ENCODE measurements at places on chromosomes 12 and 14.

GRCh38 chr12:953776-954175, 4.3 kb upstream of the RAD52 start:
- DNase-seq, result no peak

DNA sequence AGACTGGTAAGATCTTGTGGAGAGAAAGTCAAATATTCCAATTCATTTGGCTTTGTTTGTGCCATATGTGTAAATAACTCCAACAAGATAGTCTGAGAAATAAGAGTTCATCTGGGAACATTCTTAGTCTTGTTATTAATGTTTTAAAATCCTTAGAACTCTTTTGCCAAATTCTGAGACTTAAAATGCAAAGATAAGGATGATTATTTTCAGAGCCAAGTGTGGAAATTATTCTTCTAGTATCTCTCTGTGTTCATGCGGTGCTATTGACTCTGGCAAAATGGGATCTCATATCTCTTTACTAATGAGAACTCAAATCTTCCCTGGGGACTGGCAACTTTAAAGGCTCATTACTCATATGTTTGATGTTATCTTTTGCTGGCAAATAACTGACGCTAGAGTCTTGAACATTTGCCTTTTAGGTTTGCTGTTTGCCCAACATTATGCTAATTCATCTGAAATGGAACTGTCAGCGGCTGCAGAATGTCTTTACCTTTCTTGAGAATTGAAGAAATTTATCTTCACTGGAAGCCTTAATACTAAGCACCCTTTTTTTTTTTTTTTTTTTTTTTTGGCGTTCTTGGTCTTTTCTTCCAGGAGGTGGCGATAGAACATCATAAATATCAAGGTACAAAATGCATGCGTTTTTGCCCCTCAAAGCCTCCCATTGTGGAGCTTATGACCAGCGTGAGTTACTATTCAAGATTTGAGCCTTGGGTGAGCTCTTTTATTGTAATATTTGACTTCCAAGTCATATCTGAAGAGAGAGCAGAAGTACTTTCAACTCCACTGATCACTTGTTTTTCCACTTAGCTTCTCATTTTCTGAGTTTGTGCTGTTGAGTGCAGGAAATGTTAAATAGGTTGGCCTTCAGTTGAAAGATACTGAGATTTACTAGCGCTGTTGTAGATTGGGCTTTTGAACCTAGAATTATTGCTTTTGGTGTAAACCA, 86.5 kb downstream of the CAND1 start:
- no peak for DNase-seq

- DNase-seq, result no peak
Measured at GRCh38 chr12:14403711-14404196, 38.3 kb downstream of the ATF7IP start.

- DNase-seq, result no peak
Measured at GRCh38 chr14:59297071-59297776, 108.8 kb downstream of the DAAM1 start.

DNA sequence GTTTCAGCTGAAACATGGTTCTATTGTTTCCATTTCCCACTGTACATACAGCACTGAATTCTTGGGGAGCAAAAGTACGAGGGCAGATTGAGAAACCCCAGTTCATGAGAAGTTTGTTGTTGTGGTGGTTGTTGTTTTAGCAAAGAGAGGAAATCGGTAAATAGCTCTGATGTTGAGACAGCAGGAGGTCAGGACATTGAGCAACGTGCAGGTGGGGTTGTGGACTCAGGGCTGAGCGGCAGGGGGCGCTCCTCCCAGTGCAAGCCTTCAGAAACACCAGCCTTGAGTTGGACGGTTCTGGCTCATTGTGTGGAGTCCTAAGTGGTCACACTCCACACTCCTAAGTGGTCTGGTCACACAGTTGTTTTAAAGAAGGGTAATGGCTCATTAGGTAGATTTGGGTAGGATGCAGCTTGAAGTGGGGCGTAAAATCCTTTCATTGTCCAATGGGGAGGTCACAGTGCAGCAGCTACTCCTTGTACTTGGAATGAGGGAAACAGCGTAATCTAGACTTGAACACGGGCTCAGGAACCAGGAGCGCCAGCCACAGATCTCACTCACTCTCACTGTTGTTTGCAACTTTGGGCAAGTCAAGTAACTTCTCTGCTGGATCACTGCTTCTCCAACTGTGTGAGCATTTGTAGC, 14.5 kb upstream of the PWP1 start:
- DNase-seq, result no peak

DNA sequence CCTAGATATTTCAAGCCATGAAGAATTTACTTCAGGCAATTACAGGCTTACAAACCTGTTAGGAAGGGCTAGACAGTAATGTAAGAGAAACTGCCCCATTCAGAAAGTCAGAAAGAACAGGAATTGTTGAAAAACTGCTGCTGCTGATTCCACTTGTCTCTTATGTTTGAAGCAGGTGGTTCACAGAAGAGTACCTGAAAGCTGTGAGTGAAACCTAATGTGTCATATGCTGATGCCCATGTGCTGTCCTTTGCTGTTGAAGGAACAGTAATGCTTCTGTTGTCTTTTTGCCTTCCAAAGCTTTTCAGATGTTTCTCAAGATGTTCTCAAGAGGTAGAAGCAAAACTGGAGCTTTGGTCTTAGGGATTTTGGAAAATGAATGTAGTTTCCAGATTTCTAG, 39.0 kb downstream of the MNAT1 start:
- no peak for DNase-seq

GRCh38 chr12:28570811-28571210, 380.6 kb downstream of the CCDC91 start:
- no peak for DNase-seq

GRCh38 chr14:35963209-35963608, 137.1 kb downstream of the BRMS1L start:
- DNase-seq, result no peak

GRCh38 chr14:35405304-35405996, 901 bp upstream of the NFKBIA start:
- no peak for DNase-seq

DNA sequence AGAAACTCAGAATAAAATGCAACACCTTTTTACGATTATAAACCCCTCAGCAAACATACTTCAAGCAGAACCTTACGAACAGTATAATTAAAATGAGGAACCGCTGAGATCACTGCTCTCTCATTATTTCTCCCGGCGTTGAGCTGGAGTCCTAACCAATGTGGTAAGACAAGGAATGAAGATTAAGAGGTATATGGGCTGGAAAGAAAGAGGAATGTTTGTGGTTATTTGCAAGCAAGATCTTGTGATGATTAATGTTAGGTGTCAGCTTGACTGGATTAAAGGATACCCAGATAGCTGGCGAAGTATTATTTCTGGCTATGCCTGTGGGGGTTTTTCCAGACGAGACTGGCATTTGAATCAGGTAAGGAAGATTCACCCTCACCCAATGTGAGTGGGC, 10.3 kb upstream of the ZNF84 start:
- DNase-seq, result no peak

GRCh38 chr14:58987591-58987990, 200.9 kb upstream of the DAAM1 start:
- no peak for DNase-seq

- DNase-seq, result no peak
Measured at GRCh38 chr12:3655328-3655900, 97.5 kb downstream of the CRACR2A start.

DNA sequence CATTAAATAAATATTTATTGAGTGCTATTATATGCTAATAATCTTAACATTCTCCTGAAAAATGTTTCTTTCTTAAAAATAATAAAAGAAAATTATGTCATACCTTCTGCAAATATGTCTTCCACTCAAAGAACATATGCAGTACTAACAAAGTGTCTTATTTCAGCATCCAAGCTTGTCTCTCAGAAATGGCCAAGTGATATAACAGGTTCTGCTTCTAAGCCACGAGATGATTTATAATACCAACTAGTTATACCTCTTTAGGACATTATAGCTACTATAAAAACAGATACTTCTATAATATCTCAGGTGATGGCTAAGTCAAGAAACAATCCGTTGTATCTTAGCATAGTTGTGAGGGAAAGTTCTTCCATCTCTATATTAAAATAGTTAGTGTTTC, 128.1 kb upstream of the ARID2 start:
- DNase-seq, result no peak

DNA sequence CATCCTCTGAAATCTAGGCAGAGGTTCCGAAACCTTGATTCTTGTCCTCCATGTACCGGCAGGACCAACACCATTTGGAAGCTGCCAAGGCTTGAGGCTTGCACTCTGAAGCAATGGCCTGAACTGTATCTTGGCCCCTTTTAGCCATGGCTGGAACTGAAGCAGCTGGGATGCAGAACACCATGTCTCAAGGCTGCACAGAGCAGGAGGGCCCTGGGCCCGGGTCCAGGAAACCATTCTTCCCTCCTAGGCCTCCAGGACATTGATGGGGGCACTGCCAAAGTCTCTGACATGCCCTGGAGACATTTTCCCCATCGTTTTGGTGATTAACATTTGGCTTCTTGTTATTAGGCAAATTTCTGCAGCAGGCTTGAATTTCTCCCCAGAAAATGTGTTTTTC, 198.7 kb downstream of the EFCAB11 start:
- no peak for DNase-seq

DNA sequence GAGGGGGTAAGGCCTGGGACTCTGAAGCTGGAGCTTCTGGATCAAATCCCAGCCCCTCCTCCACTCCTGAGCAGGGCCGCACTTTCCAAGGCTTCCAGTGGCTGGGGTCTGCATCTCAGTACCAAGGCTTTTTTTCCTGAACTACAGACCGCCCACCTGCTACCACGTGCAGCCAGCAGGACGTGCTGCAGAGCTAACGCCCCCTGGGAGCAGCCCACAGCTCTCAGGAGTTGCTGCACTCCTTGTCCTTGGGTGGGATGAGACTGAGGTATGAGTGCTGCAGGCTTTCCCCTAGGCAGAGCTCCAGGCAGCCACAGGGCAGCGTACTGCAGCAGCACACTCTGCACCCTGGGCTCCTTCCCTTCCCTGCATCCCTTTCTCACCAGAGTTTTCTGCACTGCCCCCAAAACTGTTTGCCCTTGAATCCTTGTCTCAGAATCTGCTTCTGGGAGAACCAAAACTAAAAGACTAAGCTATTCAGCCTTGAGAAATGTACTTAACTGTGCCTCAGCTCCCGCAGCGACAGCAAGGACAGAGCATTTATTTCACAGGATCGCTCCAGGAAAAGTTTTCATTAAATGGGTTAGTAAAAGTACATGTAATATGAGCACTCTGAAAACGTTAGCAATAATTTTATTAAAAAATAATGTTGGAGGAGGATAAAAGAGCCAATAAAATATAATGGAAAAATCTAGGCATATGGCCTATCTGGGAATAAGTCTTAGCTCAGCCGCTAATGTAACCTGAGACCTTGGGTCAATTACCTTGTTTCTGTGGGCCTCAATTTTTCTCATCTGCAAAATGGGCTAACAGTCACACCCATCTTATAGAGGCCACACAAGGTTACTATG, 25.5 kb downstream of the RBM19 start:
- DNase-seq, result no peak

DNA sequence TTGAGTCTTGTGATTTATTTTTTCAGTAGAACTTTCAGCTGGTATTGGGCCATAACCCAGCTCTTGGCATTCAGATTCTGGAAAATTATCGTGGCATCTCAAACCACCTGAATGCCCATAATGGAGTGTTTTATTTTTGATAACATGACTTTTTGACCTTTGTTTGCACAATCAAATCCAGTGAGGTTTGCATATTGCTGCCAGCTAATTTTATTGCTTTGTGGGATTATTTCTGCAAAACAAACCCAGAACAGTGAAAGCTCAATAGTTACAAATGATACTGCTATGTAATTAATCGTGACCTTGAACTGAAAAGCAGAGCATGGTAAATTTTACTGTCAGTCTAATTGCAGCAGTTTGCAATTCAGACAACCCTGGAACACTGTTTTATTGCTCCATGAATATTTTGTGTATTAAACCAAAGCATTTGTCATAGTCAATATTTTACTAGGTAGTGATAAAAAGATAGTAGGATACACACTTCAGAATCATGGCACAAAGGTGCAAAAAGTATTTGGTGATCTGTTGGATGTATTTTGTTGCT, 255.2 kb upstream of the NAV3 start:
- no peak for DNase-seq

- no peak for DNase-seq
Measured at GRCh38 chr12:16198884-16199283, 78.6 kb downstream of the SLC15A5 start.
